Heart right ventricle (tissue), 16 donors: ENCODE measurements at places on chromosomes 12 and 14. TPM values are rescaled to one million over a fixed set of nuclear protein-coding genes. Genes with fewer than 3 reads are reported as not detected.

The TEX52 gene
- total RNA-seq = not detected

The NRIP2 gene
- 1.7 TPM for total RNA-seq

The AQP5 gene
- not detected for total RNA-seq

The VWF gene
- 480 TPM for total RNA-seq

The B4GALNT3 gene
- total RNA-seq = 27.2 TPM

The SDS gene
- total RNA-seq = 0.68 TPM

The KLRF1 gene
- not detected for total RNA-seq
